ENCODE measurements at places on chromosomes 3 and 15.

DNA sequence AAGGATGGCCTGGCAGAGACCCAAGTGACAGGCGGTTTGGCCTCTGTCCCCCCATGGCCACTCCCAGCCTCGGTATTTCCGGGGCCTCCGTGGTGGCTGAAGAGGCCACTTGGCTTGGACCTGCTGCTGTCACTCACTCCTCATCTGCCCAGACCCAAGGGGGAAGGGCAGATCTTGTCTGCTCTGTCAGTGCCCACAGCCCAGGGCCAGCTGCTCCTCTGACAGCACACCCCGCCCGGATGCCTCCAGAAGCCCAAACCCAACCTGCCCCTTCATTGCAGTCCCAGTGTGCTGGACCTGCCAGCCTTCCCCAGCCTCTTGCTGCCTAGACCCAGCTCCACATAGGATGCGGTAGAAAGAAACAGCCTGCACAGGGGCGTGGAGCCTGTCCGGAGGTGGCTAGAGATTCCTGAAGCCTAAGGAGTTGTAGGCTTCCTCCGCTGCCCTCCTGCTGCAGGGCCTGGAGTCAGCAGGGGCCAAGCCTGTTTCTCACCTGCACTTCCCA, 52.0 kb downstream of the MAGEF1 start:
- no peak for DNase-seq

GRCh38 chr15:58555162-58556027, 123.6 kb downstream of the LIPC start:
- DNase-seq, result no peak

- peak; percentile 56 for DNase-seq
Observed at GRCh38 chr3:132344666-132345280, 27.6 kb downstream of the ACP3 start.

GRCh38 chr3:69033470-69033869, 18.7 kb downstream of the TMF1 start:
- DNase-seq, result peak; percentile 63

DNA sequence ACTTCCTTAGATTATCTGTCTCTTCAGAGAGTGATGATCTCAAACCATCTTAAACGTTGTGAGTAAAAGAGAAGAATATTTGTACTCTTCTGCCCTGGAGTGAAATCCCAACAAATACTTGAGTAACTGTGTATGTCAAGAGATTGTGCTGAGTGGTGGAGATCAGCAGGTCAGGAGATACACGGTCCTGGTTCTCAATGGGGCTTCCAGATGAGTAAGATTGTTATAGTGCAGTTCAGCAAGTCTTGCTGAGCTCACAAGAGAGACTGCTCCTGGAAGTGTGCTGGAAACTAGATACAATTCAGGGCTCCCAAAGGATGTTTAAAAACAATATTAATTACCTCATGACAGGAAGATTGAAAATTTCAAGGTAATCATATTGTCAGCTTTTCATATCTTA, 184.3 kb downstream of the AKAP13 start:
- no peak for DNase-seq

GRCh38 chr3:42175386-42176240, 84.5 kb downstream of the TRAK1 start:
- DNase-seq, result no peak

GRCh38 chr3:82654708-82655107, 893.3 kb upstream of the GBE1 start:
- no peak for DNase-seq

GRCh38 chr3:116161575-116162525, 283.4 kb downstream of the LSAMP start:
- DNase-seq, result no peak

DNA sequence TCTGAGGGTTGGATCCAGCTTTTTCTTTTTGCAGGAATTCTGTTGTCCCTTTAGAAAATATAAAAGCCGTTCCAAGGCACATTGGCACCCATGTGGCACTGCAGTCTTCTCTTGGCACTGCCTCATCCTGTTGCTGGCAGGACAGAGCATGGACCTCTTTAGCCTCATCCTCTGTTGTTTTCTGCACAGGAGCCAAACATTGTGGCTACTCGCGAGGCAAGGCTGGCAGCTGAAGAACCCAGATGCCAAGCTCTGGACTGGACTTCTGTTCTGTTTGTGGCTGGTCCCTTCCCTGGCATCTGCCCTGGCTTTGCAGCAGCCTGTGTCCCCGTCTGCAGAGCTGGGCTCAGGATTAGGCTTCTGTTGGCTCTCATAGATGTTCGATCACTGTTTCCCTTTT, 224.7 kb upstream of the TBC1D5 start:
- no peak for DNase-seq
